ENCODE measurements at places on chromosomes 7 and 10.
A peak's percentile ranks its signal among the peaks of the same experiment; 100 is the strongest.

DNA sequence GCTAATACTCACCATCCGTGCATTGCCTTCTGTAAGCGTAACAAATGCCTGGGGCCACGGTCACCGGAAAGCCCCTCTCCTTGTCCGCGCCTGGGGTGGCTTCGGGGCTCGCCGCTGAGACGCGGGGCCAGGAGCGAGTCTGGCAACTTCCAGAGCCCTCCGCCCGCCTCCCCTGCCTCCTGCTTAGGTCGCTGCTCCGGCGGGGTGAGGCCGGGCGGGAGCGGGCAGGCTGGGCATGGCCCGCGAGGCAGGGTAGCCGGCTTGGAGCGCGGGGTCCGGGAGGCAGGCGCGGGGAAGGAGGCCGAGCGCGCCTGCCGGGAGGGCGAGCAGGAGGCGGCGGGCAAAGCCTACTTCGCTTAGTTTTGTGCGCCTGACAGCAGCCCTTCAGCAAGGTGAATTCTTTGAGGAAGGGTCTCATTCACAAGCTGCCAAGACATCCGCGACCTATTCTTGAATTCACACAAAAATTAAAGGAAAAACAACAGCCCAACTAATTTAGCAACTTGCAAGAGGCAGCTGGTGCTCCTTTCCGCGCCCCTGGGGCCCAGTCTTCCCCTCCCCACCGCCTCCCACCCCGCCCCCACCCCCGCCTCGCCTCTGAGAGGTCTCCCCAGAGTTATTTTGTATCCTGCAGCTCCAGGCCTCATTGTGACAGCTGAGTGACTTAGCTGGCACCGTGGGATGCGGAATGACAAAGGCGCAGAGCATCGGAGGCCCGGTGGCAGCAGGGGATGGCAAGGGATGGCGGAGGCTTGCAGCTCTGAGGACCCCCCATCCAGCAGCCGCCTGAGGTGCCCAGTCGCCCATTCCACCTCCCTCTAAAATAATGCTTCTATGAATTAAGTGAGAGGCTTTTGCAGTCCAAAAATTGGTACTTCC, 12.8 kb upstream of the KAT6B start:
- DNase-seq, result no peak

DNA sequence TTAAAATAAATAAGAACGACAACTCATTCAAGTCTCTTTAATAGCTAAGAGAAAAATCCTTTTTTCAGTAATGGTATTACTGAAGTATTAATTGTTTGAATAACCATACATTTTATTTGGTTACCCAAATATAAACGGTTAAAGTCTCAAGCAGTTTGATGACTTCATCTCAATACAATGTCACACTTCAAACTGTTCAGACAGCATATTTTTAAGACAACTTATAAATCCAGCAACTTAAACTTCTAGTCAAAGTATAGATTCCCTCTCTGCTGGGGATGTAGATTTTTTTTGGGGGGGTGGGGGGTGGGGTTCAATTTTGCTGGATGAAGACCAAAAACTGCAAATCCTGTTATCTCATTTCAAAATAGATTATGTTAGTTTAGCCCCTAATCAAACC, 42.0 kb downstream of the GNA12 start:
- no peak for DNase-seq

DNA sequence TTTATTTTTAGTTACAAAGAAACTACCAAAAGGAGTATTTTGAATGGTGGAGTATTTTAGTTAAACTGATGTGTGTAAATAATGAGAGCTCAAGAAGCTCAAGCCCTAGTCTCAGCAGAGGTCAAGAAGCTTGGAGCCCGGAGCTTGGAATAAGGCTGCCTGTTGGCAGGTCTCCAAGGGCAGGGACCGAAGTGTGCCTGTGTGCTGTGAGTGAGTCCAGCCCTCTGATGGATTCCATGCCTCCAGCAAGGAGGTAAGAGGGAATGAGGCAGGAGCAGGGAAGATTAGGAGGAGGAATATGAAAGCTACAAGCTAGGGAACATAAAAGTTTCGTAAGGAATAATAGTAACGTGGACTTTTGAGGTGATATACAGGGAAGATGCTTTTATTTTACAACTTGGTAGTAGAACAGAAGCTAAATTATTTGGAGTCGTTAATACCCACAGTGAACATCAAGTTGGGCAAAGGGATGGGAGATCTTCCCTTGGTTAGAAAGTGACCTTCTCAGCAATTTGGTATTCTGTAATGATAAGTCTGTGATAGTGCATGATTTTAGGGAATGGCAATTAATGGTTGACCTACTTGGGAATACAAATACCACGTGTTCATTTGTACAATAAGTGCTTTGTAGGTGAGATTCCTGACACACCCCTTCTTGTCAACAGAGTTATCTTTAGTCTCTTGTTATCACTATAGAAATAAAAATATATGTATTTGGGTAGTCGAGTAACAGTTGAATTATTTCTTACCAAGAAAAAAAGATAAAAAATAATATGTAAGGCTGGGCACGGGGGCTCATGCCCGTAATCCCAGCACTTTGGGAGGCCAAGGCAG, 4.6 kb downstream of the SEC23IP start:
- DNase-seq, result no peak

GRCh38 chr7:31986878-31987518, 83.2 kb downstream of the PDE1C start:
- no peak for DNase-seq

- DNase-seq, result peak; percentile 43
These were observed 18.8 kb downstream of the CDC123 start for GRCh38 chr10:12214763-12215218.

GRCh38 chr7:42460148-42460547, 223.1 kb upstream of the GLI3 start:
- DNase-seq, result no peak

DNA sequence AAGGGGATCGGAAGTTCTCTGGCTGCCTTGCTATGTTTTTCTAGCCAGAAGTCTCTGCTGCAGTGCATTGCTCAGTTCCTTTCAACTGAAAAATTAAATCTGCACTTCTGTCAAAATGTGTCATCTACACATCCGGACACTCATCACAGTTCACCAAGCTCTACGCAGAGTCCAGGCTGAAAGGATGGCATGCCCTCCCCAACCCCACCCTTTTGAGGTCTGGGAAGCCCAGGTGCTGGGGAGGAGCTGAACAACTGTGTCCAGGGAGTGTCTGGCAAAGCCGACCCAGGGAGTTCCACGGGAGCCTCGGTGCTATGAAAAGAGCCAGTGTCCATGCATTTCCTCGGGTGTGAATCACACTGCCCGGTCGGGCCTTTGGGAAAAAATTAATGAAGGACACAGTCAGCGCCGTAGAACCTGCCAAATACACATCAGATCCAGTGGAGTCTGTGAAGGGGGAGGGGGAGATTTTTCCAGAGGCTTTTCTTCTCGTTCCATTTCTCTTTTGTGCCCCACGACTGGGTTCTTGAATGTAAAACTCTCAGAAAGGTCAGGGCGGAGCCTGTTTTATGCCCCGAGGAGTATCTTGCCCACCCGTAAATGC, 757 bp upstream of the PALS2 start:
- peak; percentile 30 for DNase-seq

DNA sequence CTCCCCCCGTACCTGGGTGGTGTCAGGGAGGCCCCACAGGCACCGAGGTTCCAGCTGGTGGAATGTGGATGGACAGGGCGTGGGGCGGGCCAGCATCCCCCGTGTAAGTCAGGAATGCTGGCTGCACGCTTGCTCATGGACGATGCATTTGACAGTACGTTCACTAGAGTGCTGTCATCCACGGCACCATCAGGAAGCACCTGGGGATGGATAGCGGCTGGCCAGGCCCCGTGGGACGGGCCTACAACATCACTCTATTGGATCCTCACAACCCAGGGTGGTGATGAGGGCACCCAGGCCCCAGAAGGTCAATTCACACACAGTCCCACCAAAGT, 63.6 kb downstream of the INSIG1 start:
- DNase-seq, result no peak

DNA sequence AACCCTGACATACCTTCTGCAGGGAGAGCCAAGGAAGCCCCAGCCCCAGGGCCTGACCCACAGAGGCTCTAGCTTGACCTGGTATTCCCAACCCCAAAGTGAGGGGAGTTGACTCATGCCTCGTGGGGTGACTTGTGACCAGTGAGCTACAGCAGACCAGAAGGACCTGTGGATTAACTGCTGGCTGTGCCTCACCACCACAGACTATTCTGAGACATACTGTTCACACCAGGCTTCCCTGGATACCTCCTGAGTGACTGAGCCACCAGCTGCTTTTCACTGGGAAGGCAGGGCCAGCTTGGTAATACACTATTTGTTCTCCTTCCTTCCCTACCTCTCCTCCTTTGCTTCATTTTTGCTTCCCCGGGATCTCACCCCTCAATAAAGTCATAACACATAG, 7.3 kb downstream of the PLXNA4 start:
- DNase-seq, result no peak

- no peak for DNase-seq
These were observed 272.7 kb upstream of the MBL2 start for GRCh38 chr10:53045315-53045714.

- DNase-seq, result peak; percentile 76
These were observed at the start of gene SPOCK2 for GRCh38 chr10:72087969-72088888. Gene SPOCK2, minus strand, starts transcription at chr10:72088551. Its CDS starts 223 bp downstream, at chr10:72088328.

DNA sequence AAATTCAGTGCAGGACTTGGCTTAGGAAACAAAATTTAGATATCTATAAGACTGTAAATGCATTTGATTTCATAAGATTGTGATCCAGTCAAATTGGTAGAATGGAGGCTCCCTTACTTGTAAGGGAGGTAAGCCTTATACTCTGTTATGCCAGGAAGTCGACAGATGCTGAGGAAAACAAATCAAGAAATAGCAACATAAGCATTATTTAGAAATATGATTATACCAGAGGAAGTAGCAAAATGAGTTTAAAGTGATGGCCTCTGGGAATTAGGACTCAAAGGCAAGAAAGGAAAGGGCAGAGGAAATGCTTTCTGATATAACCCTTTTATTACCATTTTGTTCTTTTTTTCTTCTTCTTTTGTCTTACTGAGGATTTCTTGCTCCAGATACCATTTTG, 40.5 kb upstream of the MTPAP start:
- DNase-seq, result no peak

- DNase-seq, result no peak
These were observed 5.9 kb downstream of the STAM start for GRCh38 chr10:17649836-17650235.

DNA sequence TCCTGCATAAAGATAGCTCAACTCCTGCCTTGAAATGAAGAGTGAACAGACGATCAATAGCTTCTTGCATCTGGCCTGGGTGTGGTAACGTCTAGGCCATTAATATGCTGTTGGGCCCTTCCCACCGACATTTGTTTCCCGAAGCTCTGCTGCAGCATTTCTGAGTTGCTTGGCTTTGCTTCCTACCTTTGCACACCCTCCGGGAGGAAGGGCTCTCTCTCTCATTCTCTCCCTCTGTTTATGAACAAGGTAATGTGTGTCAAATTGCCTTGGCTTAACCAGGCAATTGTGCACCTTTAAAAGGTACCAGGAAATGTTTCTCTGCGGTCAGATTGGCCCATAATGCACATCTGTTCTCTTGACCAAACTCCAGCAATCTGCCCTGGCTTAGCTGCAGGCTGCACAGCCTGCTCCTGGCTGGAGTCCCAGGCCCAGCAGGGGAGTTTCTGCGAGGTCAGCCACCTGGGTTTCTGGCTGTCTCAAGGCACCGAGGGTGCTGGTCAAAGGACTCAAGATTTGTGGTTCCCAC, 223.7 kb downstream of the SNX10 start:
- no peak for DNase-seq

DNA sequence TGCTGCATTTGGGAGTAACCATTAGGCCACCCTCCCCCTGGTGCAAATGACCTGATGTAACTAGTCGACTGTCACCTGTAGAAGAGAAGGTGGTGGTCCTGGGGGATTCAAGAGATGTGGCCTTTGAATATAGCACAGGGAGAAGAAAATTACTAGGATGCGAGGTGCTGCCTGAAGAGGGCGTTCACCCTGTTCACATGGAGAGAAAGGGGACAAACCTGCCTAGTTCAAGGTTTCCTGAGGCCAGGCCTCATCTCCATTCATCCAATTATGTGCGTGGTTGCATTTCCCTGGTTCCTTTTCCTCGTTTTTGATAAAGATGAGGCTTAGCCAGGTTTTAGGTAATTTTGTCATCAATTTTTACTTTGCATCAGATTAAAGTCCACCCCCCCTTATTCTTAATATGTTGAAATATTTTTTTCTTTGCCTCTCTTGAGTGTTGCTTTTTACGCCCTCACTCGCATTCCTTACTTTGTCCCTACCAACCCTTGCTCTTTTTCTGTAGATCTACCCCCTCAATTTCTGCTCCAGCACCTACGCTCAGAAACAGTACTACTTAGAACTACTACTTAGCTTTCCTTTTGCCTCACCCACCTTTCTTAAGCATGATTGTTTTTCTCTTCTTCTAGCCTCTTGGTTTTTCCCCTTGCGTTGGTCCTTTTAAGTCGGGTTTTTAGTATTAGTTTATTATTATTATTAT, 13.7 kb downstream of the CLCN1 start:
- no peak for DNase-seq

- no peak for DNase-seq
These were observed 11.2 kb upstream of the SEM1 start for GRCh38 chr7:96720843-96721242.

- no peak for DNase-seq
These were observed 79.7 kb upstream of the ZNF32 start for GRCh38 chr10:43728425-43728824.

GRCh38 chr7:43511029-43511428, 71.9 kb upstream of the STK17A start:
- no peak for DNase-seq

- no peak for DNase-seq
These were observed 87.2 kb upstream of the UNC5B start for GRCh38 chr10:71124921-71125748.

DNA sequence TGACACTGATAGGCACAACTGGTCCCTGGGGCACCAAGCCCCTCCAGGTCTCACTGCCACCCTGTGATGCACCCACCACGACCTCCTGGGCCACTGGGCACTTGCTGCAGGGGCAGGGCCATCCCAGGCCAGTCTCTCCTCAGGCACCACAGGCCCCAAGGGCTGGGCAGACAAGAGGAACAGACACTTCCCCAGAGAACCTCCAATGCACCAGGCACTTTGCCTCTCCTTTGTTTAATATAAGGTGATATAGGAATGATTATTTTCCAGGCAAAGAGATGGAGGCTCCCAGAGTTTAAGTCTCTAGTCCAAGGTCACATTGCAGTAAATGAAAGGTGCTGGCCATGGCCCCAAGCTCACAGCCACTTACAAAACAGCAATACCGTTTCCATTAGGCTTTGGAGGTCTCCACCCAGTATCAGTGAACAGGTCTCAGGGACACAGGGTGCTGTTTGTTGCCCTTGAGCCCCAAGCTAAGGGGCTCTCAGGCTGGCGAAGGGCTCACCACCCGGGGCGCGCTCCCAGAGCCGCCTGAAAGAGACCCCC, 4.5 kb downstream of the DEPP1 start:
- DNase-seq, result no peak
